NCI-H1417 (cell line): ENCODE measurements at places on chromosomes 13 and 19.

GRCh38 chr13:33445476-33445875 is 159.9 kb upstream of the STARD13 start:
- DNase-seq, result no peak

GRCh38 chr13:76860706-76861105 is 25.5 kb downstream of the KCTD12 start:
- no peak for DNase-seq

- peak; percentile 16 for DNase-seq
Measured at GRCh38 chr19:30116984-30117555, 175.0 kb downstream of the URI1 start.

DNA sequence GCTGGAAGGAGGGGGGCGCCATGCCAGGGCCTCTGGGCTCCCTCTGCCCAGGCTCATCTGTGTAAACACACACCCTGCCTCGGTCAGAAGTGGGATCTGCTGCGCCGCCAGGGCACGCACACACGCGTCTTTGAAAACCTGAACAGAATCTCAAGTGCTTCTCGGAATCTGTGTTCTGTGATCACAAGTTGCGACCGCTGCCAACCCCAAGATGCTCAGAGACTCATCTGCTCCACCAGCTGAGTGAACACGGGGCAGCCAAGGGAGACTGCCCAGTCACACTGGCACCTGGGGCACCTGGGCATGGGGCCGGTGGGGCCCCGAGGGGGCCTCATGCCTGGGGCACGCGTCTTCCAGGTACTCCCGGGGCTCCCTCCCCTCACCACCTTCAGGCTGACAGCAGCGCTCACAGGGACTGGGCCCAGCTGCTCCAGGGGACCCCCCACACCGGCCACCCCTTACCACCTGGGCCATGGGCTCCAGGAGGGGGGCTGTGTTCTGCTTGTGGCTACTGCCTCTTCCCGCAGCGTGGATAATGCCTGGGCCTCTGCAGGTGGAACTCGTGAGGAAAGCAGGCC is 59.0 kb downstream of the KLF2 start:
- no peak for DNase-seq

GRCh38 chr13:32039056-32039455 is 7.5 kb downstream of the FRY start:
- DNase-seq, result no peak

DNA sequence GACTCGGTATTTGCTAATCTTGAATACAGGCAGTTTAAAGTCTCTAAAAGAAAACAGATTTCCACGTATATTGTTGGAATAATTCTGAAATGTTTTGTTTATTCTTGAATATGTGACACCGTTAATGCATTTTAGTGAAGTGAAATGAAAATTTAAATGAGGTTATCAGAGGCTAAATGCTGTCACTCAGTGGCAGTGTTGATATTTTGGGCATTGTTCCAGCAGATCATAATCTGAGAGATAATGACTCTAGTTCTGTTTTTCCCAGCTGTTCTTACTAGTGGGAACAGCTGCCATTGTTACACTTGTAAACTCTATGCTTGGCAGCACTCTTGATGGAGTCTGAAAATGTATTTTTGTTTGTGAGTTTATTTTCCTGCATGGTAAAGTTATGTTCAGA is 365.6 kb upstream of the SLC10A2 start:
- DNase-seq, result peak; percentile 66

- DNase-seq, result no peak
Measured at GRCh38 chr19:4365791-4366665, 22.7 kb downstream of the MPND start.

DNA sequence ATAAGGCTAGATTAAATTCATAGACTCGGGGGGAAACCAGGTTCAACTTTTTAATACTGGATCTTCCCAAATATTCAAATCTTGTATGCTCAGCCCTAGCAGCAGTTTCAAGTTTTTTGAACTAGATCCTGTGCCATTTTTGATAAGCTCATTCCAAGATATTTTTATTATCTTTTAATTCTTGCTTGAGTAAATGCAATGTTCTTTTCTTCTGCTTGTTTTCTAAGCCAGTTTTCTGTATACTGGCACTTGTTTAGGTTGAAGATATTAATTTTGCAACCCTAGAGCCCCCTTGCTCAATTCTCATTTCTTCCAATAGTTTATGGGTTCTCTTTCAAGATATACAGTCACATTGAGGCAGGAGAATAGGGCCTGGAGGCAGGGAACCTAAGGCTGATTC is 13.1 kb upstream of the PNMA8C start:
- DNase-seq, result no peak

- peak; percentile 95 for DNase-seq
Measured at GRCh38 chr13:67224148-67224846, 5.8 kb downstream of the PCDH9 start.

- no peak for DNase-seq
Measured at GRCh38 chr19:4061178-4061682, 5.5 kb downstream of the ZBTB7A start.

- no peak for DNase-seq
Measured at GRCh38 chr19:4728871-4729270, 5.2 kb upstream of the DPP9 start.

- DNase-seq, result peak; percentile 32
Measured at GRCh38 chr13:97223037-97223710, 1.0 kb downstream of the MBNL2 start.

- DNase-seq, result no peak
Measured at GRCh38 chr13:23411220-23411619, 22.3 kb downstream of the SACS start.

- DNase-seq, result no peak
Measured at GRCh38 chr13:48502601-48503319, 30.1 kb downstream of the RCBTB2 start.

- DNase-seq, result no peak
Measured at GRCh38 chr19:54248016-54248601, 5.5 kb upstream of the LILRA6 start.

DNA sequence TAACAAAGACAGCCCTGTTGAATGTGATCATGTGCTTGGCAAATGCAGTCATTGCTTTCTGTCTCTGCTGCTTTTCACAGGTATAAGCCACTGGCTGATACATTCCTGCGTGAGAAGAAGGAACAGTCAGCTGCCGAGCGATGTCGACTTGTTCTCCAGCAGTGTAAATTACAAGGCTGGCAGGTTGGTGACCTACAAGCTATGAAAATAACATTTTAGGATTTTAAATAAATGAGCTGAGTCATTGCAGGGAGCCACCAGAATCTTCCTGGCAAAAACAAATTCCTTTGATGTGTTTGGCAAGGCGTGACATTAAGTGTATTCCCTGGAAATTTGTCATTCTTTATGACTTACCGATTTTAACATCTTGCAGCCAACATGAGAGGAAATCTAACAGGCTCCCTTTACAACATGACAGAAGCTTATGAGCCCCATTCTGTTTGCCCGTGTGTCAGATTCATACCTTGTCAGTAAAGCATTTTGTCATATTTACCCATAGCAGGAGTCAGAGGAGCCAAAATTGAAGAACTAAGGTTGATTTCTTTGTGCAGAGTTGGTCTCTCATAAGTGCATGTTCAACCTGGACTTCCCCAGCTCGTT is 471.4 kb downstream of the MYO16 start:
- no peak for DNase-seq

DNA sequence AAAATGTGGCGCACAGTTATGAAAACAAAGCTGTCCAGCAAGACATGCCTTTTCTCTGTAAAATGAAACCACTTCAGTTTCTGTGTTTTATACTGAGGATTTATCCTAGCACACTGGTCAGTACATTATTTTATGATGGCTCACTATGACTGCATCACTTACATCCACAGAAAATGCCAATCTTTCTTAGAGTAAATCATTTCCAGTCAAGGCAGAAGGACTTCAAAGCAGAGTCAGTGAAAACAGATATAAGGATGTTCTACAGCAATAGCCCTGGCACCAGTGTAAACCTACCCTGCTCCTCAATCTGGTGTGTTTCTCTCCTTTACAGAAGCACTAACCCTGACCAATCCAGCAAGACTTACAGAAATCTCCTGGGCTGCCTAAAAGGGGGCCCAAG is 473.5 kb downstream of the GPC6 start:
- no peak for DNase-seq

GRCh38 chr13:114067886-114068651 is 64.4 kb downstream of the RASA3 start:
- DNase-seq, result no peak

- no peak for DNase-seq
Measured at GRCh38 chr19:35363001-35363590, 4.8 kb downstream of the FFAR3 start.

- no peak for DNase-seq
Measured at GRCh38 chr19:44747739-44748425, 626 bp upstream of the BCL3 start.

- DNase-seq, result peak; percentile 40
Measured at GRCh38 chr13:107203146-107203847, 635.4 kb upstream of the ARGLU1 start.

DNA sequence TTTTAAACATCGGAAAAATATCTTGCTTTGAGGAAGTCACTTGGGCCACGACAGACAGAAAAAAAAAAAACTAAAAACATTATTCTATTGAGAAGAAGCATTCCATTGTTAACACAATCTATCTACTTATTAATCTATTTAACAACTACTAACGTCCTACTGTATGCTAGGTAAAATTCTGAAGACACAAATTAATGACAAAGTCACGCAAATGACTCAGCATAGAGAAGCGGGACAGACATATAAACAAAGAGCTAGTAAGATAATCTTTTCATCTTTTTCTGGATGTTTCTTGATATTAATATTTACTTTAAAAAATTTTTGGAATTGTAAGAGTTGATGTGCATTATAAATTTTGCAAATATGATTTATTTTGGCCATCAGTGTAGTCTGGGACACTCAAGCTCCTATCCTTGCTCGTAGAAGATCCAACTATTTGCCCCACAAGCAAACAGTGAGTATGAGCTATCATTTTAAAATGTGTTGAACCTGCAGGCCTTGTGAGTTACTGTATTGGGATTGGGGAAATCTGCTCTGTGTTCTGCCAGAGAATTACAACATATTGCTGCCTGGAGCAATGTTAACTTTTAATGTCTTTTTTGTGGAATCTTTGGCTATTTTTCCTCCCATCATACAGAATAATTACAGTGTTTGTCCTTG is 109.1 kb downstream of the PCDH9 start:
- no peak for DNase-seq

DNA sequence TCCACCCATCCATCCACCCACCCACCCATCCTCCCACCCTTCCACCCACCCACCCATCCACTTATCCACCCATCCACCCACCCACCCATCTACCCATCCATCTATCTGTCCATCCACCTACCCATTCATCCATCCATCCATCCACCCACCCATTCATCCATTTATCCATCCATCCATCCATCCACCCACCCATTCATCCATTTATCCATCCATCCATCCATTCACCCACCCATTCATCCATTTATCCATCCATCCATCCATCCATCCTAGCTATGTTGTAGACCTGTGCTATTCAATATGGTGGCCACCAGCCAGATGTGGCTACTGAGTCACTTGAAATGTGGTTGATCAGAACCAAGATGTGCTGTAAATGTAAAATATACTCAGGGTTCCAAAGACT is 5.1 kb downstream of the CAMSAP3 start:
- DNase-seq, result no peak

- DNase-seq, result no peak
Measured at GRCh38 chr13:22220151-22221135, 549.6 kb downstream of the FGF9 start.

GRCh38 chr19:20245309-20245708 is 78.3 kb downstream of the ZNF486 start:
- no peak for DNase-seq

- DNase-seq, result no peak
Measured at GRCh38 chr13:112182846-112183531, 116.0 kb downstream of the SOX1 start.

- DNase-seq, result no peak
Measured at GRCh38 chr19:22116760-22117159, 64.5 kb downstream of the ZNF257 start.

DNA sequence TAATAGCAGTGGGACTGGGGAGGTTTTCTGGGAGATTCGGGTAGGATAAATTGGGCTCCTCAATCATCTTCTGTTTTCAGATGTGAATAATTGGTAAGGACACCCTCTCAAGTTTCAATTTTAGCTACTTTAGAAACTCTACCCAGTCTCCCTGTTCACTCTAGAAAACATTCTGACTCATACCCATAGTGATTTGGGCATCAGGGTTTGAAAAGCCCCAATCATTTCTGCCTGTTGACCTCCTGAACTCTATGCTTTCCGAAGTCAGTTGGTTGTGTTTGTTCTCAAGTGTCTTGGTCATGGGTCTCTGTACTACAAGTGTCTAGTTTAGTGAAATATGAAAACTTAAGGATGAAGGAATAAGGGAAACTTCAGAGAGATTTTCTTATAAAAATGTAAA is 911.3 kb upstream of the GPC6 start:
- no peak for DNase-seq

GRCh38 chr13:44692173-44692713 is 116.1 kb upstream of the TSC22D1 start:
- DNase-seq, result no peak

- DNase-seq, result no peak
Measured at GRCh38 chr19:5448374-5448773, 6.8 kb upstream of the ZNRF4 start.

DNA sequence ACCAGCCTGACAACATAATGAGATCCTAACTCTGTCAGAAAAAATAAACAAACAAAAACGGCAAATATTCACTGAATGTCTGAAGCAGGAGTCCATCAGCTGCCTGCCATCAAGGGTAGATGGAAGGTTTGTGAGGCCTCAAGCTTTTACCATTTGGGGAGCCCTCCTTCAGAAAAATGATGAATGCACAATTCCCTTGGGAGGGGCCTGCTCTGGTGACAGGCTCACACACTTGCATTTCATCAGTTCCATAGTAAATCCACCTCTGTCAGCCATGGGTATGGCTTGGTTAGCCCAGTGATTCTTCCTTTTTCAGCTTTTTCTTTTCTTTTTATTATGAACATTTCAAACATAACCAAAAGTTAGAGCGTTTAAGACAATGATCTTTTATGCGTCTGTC is 26.3 kb upstream of the KATNAL1 start:
- DNase-seq, result no peak

- no peak for DNase-seq
Measured at GRCh38 chr19:43409415-43409814, 5.3 kb upstream of the TEX101 start.

GRCh38 chr19:33492951-33493350 is 28.6 kb downstream of the PEPD start:
- DNase-seq, result no peak

- no peak for DNase-seq
Measured at GRCh38 chr13:71399631-71400215, 467.3 kb downstream of the DACH1 start.

- DNase-seq, result no peak
Measured at GRCh38 chr19:30307191-30307974, 64.8 kb upstream of the ZNF536 start.

DNA sequence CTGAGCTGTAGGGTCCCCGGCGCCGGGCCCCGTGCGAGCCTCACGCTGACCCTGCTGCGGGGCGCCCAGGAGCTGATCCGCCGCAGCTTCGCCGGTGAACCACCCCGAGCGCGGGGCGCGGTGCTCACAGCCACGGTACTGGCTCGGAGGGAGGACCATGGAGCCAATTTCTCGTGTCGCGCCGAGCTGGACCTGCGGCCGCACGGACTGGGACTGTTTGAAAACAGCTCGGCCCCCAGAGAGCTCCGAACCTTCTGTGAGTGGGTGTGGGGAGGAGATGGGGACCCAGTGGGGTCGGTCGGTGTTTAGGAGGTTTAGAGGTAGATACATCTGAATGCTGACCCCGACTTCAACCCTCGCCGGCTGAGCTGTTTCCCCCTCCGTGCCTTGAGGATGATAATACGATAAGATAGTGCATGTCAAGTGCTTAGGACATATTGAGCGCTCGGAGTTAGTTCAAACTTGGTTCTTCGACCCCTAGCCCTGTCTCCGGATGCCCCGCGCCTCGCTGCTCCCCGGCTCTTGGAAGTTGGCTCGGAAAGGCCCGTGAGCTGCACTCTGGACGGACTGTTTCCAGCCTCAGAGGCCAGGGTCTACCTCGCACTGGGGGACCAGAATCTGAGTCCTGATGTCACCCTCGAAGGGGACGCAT is 1.9 kb downstream of the ICAM5 start:
- DNase-seq, result no peak
